ENCODE measurements at places on chromosomes 6 and 20.

DNA sequence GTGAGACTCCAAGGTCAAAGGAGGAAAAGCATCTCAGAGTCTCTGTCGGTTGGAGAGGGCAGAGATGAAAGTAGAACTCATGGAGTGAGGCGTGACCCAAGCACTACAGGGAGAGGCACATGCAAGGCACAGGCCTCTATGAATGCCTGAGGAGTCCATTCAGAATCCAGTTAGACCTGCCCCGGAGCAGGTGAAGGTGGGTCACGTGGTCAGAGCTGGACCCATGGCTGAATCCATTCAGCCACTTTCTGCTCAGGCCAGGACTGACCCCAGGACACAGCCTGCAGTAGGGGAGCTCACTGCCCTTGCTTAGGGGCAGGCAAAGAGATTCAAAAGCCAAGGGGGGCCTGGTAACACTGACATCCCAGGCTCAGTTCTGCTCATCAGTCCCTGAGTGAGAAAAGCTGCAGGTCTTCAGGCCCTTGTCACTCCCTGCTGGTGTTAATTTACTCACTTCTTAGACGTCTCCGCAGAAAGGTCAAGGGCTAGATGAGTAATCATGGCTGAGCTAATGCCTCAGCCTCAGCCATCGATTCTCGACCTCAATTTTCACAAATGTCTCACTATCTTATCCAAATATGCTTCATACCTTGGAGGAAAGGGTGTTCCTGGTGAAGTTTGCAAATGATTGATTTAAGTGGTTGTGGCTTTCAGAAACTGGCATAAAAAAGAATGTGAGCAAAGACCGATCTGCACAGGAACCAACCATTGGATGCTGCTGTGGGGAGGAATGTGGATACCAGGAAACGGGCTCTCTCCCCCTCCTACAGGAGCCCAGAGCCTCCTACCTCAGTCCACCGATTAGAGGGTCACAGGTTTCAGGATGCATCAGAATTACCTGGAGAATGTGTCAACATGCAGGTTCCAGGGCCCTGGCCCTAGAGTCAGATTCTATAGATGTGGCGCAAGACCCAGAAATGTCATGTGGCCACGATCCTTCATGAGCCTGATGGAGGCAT lies 584.4 kb downstream of the PTPRT start:
- no peak for DNase-seq

GRCh38 chr20:50475681-50476292 lies 34.4 kb upstream of the PTPN1 start:
- DNase-seq: no peak

DNA sequence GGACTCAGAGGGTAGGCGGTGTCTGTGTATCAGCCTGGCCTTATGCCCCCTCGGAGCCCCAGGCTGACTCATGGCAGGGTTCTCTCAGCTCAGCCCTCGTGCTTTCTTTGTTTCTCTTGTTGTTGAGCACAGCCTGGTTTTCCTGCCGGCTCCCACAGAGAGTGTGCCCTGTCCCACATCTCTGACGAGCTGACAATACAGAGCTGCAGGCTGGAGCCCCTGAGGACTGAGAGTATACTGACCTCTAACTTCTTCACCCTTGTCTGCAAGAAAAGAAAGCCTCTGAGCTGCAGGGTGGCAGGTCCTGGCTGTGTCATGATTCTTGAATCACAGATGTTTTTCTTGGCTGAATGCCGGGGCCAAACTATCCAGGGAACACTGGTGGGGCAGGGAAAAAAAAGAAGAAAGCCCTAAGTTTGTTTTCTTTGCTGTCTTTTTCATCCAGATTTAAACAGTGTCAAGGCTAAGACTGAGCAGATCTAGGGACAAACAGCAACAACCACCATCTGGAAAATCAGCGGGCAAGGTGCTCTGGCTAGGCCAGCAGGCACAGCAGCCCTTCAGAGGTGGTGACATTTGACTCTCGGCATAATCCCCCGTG lies 63.3 kb upstream of the ZNF133 start:
- DNase-seq: no peak

GRCh38 chr6:143180826-143181225 lies 120.1 kb downstream of the AIG1 start:
- DNase-seq: no peak

DNA sequence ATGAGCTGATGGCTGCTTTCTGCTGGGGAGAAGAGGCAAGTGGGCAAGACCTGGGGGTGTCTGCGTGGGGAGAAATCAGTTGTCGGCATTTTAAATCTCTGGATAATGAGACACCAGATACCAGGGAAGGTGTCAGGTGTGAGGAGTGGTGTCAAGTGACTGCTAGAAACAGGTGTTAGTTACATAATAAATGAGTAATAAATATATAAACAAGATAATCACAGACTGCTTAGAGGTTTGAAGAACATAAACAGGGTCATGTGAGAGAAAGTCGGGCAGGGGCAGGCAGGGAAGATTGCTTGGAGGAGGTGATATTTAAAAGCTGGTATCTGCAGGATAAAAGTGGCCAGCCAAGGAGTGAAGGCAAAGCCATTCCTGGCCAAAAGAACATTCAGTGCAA lies 87.2 kb upstream of the RIN2 start:
- no peak for DNase-seq

- no peak for DNase-seq
Measured at GRCh38 chr20:6595704-6596103, 171.8 kb upstream of the BMP2 start.

- no peak for DNase-seq
Measured at GRCh38 chr6:34067814-34068213, 78.1 kb downstream of the GRM4 start.

- DNase-seq: no peak
Measured at GRCh38 chr20:34773726-34774125, 51.7 kb downstream of the NCOA6 start.

- no peak for DNase-seq
Measured at GRCh38 chr6:130140084-130140483, 82.7 kb downstream of the SAMD3 start.

DNA sequence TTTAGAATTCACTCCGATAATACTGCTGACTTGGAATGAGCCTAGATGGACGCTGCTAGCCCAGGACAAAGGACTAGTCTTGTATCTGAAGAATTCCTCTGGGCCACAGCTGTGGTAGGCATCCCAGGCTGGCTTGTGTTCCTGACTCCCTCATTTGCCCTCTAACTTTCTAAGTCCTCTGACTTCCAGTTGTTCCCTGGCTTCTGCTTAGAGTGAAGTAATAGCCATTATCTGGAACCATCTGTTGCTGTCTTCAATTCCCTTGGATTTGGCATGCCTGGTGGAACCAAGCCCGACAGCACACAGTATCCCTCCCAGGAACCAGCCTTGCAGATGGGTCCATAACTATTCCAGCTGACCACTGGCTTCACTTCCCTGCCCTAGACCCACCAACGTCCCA lies 376.0 kb downstream of the SYNE1 start:
- DNase-seq: no peak

DNA sequence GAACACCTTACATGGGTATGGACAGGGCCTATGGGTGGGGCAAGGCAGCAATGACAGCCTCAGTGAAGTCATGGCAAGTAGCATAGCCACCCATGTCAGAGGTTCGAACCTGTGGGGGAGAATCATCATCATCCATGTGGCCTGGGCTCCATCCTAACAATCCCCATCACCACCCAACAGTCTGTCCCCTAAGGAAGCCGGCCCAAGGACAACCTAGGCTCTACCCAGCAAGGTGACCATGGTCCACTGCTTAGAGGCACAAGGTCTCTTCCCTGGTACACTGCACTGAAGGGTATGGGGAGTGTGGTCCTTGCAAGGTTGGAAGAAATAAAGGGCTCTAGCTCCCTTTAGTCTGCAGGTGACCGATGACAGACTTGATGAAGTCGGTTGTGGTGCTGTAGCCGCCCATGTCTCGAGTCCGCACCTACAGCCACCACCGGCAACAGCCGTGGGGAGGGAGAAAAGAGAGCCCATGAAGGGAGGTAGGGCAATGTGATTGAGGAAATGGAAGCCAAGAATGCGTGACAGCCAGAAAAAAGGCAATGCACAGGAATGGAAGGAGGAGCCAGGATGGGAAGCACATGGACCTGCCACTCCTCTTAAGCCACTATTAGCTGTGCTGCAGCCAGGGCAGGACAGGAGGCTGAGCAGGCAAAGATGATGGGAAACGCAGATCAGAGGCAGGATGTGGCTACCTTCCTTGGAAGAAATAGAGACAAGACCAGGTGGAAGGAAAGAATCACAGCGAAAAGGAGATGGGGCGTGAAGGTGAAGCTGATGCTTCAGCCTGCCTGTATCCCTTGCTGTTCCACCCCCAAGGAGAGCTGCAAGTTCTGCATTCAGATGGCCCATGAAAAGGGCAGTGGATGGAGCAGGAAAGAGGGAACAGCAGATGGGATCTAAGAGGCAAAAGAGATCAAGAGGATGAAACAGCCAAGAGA lies 5.3 kb downstream of the IDH3B start:
- no peak for DNase-seq

GRCh38 chr6:72321788-72322187 lies 300.1 kb upstream of the KCNQ5 start:
- DNase-seq: no peak

- peak; percentile 55 for DNase-seq
Measured at GRCh38 chr20:12570371-12570770, 438.4 kb upstream of the SPTLC3 start.

DNA sequence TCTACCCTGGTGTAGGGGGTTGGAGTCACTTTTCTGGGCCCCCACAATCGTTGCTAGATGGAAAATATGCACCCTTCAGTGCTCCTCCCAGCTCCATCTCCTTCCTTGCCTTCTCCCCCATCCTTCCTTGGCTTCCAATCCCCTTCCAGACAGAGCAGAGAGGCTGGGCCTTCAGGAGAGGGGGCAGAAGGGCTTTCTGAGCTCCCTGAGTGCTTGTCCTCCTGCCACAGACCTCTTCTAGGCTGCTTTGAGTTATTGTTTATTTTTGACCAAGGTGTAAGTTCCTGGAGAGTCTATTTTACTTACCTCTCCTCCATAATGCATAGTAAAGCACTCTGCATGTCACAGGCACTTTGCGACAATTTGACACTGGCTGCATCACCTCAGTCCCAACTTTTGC lies 96.4 kb upstream of the CNKSR3 start:
- no peak for DNase-seq

- no peak for DNase-seq
Measured at GRCh38 chr6:12548526-12548925, 168.0 kb upstream of the PHACTR1 start.

DNA sequence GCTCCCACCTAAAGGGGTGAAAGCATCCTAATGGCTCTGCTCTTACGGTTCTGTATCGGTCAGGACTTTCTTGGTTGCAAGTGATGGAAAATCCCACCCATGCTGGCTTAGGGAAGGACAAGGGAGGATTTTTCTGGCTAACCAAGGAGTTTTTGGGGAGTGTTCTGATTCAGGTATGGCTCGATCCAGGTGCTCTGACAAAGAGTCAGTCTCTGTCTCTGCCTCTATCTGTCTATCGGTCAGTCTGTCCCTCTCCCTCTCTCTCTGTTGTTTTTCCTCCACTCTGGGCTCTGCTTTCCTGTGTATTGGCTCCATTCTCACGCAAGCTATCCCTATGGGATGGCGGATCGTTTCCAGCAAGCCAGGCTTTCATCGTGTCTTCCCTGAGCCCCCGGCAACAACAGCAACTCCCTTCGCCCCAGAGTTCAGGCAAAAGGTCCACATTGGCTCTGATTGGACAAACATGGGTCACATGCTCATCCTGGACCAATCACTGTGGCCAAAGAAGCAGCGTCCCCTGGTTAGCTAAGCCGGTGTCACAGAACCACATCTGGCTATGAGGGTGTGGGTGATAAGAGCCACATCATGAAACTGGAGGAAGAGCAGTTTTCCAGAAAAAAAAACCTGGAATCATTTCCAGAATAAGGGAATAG lies 160.3 kb downstream of the BMP7 start:
- no peak for DNase-seq

DNA sequence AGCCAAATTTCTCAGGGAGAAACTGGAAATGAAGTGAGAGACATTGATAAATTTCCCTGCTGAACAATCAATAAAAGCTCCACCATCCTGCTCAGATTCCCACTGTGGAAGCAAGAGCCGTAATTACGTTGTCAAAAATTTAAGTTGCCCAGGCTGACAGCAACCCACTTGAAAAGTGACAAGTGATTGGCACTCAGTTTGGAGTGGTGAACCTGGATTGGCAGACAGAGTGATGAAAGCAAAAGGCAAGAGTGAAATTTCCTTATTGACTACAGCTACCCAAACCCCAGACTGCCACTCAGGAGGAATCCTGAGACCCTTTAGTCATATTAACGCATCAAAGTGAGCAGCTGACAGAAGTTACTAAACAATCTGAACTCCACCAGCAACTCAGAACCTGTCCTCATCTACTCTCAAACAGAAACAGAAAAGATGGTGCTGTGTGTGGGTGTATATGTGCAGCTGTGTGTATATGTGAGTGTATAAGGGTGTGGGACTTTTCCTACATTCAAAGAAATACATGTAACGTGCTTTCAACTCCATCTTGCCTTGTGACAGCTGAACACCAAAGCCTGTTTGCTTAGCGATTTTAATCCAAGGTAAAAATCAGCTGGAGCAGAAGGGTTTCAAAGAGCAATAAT lies 157.4 kb downstream of the PKHD1 start:
- DNase-seq: no peak

- DNase-seq: peak; percentile 58
Measured at GRCh38 chr20:44993343-44993742, 27.0 kb downstream of the STK4 start.

- no peak for DNase-seq
Measured at GRCh38 chr6:106613590-106613989, 15.7 kb downstream of the RTN4IP1 start.

GRCh38 chr20:37518606-37519507 lies 2.2 kb upstream of the NNAT start:
- no peak for DNase-seq

GRCh38 chr6:35230950-35231349 lies 17.2 kb downstream of the SCUBE3 start:
- DNase-seq: no peak

- DNase-seq: no peak
Measured at GRCh38 chr6:81145506-81145905, 607.0 kb downstream of the TENT5A start.

DNA sequence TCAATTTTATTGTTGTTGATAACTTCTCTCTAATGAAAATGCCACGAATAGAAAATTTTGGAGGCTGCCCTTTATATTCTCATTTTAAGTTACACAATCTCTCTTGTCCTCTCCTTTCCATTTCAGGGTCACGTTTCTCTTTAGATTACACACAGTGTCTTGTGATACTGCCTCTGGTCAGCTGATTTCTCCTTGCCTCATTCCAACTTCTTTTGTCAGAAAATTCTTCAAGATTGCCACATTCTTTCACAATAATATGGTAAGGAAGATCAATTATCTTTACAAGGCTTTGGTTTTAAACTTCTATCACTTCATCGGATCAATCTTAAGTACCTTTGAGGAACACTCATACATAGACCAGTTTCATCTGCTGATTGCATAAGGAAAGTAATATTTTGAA lies 370.3 kb downstream of the RFPL4B start:
- DNase-seq: no peak

GRCh38 chr20:56414842-56415765 lies 3.0 kb downstream of the CASS4 start:
- DNase-seq: no peak
